Hepatic stellate cell (primary cell): ENCODE measurements at places on chromosomes 2 and 18.

GRCh38 chr18:38010971-38011857, 445.6 kb upstream of the CELF4 start:
- no peak for DNase-seq

DNA sequence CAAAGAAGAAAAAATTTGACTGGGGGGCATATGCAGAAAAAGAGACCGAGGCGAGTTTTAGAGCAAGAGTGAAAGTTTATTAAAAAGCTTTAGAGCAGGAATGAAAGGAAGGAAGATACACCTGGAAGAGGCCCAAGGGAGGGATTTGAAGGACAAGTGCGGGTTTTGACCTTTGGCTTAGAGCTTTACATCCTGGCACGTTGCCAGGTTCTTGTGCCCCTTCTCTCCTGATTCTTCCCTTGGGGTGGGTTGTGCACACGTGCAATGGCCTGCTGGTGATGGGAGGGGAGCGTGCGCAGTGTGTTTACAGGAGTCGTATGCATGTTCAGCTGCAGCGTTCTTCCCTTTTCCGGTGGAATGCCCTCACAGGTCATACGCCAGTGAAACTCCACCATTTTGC, 208.8 kb downstream of the NBAS start:
- DNase-seq: no peak

DNA sequence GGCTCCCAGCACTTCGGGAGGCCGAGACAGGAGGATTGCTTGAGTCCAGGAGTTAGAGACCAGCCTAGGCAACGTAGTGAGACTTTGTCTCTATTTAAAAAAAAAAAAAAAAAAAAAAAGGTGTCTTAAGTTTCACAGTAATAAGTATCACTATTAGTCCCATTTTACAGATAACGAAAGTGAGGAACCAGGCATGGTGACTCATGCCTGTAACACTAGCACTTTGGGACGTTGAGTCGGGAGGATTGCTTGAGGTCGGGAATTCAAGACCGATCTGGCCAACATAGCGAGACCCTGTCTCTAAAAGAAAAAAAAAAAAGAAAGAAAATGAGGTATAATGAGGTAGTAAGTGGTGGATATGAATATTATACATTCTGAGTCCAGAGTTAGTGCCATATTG, 2.5 kb downstream of the KCNJ13 start:
- no peak for DNase-seq

GRCh38 chr2:75336451-75336850, 137.1 kb upstream of the TACR1 start:
- DNase-seq: no peak

- DNase-seq: no peak
Observed at GRCh38 chr2:172943539-172943938, 132.1 kb upstream of the MAP3K20 start.

DNA sequence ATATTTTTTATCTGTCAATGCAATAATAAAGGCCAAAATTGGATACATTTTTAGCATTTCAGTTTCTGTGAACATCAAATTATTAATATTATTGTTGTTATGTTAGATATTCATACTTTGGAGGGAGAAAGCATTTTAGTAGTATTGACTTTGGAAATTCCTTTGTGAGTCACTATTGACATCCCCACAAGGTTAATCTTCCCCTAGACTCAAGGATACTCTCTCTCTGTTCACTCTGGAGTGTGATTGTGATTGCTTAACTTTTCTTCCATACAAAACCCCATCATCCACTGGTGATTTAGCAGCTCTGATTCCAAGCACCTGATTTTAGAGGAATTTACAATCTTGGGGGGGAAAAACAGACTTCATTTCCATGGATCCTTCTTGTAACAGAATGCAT, 352.0 kb downstream of the THSD7B start:
- DNase-seq: peak; percentile 25

GRCh38 chr2:159755788-159756187, 42.2 kb downstream of the CD302 start:
- DNase-seq: peak; percentile 20

- DNase-seq: no peak
Observed at GRCh38 chr2:15348045-15348444, 213.1 kb downstream of the NBAS start.

DNA sequence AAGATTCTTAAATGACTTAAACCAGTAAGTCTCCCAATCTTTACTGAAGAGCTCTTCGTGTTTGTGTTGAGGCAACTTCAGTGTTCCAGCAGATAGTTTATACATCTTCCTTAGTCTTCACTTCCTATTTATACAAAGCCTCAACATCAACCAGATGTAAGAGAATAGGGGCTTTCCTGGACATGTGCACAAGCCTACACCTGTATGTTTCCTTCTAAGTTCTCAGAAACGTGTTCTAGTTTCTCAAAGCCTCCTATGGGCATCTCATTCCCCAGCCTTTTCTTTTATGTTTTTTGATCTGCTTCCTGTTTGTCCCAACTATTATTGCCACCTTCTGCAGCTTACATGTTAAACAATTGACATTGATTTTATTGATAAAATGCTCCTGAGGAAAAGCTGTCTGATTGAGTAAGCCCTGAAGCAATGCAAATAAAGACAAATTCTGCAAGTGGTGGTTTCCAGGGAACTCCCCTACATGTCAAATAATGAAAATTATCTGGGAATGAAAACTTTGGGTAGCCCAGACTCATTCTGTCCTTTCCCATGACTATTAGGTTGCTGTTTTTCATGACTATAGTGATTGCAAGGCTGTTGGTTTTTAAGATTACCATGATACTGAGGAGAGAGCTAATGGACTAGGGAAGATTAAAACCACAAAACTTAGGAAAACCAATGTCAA, 663.3 kb upstream of the ACVR2A start:
- no peak for DNase-seq

GRCh38 chr2:188645986-188646385, 328.2 kb upstream of the COL3A1 start:
- DNase-seq: no peak

DNA sequence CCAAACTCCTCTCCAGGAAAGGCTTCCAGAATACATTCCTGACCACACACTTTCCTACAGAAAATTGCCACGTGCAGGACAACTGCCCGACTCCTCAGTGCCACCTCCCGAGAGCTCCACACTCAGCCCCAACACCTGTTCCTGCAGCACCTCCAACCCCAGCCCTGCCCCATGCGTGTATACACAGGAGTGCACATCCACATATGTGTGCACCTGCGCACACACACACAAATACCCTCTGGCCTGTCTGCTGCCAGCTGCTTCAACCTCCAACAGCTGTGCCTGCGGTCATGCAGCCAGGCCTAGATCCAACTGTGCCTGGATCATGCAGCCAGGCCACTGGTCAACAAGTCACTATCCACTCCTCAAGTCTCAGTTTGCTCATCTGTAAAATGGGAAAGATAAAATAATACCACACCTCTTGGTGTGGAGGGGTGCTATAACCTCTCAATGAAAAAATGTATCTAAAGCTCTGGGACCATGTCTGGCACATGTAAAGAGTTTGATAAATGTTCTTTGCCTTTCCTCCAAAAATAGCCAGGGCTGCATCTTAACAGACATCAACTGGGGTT, 152.1 kb upstream of the ID2 start:
- no peak for DNase-seq
